ENCODE measurements at places on chromosomes 2 and 18.

DNA sequence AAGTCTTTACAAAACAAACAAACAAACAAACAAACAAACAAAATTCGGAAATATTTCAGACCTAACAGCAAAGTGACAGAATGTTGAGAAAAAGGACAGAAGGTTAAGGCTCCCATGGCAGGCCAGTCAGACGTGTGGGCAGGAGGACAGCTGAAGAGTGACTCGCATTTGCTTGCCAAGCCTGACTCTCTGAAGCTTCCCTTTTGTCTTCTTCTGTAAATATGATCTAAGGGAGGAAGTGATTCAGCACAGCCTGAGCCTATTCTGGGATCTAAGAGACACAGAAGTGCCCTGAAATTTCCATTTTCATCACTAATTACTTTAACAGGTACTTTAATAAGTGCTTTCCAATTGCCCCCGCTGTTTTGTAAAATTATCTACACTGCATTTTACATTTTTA, 134.0 kb upstream of the LYPD1 start:
- no peak for DNase-seq

DNA sequence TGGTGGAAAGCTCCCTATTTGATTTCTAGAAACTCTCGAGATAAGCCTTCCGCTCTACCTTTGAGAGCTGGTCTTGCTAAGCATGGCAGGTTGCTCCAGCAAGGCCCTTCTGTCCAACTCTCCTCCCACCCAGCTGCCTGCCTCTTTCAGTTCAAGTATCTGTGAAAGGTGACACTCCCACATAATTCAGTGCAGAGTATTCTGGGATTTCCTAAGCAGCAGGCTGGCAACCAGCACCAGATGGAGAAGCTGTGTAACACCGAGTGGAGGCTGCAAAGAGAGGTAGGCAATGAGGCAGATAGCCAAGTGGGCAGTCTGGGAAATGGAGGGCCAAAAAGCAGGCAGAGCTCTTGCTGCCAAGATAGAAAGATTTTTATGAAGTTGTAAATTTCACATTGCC, 88.4 kb upstream of the CAVIN2 start:
- DNase-seq, result no peak

DNA sequence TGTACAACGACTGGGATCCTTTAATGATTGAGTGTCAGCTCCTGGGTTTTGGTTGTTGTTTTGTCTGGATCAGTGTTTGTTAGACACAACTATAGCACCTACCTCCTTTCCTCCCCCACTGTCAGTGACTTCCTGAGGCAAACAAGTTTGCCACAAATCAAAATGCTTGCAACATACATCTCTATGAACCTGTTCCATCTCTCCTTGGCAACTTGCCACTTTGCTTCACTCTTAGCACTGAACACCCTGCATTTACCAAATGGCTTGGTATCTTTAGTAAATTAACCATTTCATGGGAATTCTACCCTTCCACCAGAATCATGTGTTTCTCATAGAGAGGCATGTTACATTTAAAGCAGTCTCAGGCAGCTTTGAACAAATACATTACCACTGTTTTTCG, 301.1 kb upstream of the TANK start:
- no peak for DNase-seq

DNA sequence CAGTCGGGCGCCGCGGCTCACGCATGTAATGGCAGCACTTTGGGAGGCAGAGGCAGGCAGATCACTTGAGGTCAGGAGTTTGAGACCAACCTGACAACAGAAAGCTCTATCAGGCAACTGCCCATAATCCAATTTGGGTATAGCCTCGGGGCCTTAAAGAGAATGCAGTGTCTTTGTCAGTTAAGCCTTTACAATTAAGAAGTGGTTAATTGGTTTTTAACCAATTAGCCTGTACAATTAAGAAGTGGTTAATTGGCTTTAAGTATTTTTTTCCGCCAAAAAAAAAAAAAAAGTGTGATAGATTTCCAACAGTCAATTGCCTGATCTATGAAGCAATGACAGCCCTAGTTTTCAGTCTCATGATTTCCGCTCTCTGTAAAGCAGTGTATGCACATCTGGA, 74.6 kb upstream of the NARS1 start:
- DNase-seq, result no peak

DNA sequence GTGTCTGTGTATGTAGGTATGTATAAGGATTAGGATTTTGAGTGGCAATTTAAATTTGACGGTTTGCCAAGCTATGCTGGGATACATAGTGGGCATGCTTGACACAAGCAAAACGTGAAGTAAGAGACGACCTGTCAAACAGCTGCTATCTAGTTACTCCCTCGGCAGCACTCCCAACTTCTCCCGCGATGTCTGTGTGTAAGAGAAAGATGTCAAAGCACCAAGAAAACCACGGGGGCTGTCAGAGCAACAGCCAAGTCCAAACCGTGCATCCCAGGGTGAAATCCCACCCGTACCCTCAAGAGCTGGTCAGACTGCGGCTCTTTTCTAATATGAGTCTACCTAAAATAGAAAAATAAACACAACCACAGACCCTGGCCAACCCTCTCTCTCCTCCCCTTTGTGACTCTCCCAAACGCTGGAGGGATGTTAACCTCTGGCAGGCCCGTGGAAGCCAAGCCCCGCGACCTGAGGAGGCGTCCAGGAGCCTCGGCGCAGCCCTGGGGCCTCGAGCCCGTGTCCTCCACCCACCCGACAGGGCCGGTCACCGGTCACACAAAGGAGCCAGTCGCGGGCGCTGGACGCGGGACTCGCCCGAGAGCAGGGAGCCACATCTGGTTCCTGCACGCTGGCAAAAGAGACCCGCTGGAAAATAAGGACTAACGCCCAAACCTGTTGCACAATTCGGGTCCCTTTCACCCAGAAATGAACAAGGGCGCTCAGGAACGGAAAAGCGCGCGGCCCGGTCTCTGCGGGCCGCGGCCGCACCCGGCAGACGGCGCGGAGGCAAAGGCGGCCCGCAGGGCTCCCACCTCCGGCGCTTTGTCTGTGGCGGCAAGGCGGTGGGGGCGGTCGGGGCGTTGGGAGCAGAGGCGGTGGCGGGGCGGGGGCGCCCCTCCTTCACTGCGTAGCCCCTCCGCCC, 925 bp downstream of the SESTD1 start:
- no peak for DNase-seq

DNA sequence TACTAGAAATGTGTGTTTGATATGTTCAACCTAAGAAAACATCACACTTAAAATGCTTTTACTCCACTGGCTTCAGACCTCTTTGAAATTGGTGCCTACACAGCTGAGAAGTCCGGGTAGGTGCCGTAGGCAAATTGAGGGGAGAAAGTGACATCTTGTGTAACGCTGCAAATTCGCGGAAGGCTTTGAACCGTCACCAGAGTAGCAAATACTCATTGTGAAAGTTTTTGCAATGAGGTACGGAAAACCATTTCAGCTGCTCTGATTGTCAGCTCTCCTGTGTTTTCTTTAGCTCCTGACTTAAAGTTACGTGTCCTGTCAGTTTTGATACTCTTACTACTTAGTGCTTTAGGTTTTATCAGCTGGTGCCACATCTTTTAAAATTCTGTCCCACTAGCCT, 224.5 kb downstream of the FAM210A start:
- DNase-seq, result no peak

DNA sequence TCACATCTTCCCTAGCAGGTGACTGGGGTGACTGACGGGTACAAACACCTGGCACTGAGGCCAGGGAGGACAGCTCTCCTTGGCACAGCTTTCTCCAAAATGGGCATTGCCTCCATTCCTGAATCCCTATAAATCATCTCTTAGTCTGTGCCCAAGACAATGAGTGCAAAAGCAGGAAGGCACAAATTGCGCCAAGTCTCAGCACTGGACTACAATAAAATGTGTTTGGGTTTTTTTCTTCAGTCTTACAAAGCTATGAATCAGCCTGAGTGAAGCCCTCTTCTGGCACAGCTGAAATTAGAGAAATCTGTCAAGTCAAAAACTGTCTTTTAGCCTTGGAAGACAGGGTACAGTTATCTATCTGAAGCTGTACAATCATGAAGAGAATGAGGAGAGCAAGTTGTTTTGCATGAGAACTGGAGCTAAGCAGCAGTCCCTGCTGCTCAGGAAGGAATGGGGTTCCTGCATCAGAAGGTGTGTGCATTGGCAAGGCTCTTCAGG, 90.8 kb downstream of the EPB41L3 start:
- DNase-seq, result no peak

- no peak for DNase-seq
Measured at GRCh38 chr2:201369775-201370174, 12.6 kb upstream of the FLACC1 start.

- no peak for DNase-seq
Measured at GRCh38 chr18:79868168-79868784, 70.5 kb downstream of the KCNG2 start.

DNA sequence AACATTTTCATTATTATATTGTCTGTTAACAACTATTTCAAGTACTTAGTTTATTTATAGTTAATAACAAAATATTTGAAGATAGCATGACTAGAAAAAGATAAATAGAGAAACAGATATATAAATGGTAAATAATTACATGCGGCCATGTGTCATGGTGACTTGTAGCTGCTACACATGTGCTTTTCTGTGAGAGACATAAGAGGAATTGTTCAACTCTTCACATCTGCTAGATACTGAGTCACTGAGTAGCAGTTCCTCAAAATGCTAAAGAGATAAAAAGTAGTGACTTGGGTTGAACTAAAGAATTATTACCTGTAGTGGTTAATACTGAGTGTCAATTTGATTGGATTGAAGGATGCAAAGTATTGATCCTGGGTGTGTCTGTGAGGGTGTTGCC, 37.5 kb upstream of the SCN9A start:
- no peak for DNase-seq

DNA sequence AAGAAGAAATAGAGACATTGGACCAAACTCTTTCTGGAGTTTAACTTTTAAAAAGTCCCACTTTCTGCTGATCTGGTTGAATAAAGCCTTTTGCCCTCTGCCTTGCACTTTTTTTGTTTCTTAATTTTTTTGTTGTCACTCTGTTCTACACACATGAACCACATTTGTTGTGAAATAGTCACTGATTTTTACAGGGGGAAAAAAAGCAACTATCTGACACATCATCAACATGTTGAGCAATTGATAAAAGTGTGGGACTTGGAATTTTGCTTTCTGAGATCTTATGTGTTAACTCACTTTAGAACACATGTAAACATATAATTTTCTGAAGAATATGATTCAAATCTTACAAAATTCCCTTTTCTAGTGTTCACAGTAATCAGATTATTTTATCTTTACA, 414.8 kb upstream of the FIGN start:
- DNase-seq, result no peak

DNA sequence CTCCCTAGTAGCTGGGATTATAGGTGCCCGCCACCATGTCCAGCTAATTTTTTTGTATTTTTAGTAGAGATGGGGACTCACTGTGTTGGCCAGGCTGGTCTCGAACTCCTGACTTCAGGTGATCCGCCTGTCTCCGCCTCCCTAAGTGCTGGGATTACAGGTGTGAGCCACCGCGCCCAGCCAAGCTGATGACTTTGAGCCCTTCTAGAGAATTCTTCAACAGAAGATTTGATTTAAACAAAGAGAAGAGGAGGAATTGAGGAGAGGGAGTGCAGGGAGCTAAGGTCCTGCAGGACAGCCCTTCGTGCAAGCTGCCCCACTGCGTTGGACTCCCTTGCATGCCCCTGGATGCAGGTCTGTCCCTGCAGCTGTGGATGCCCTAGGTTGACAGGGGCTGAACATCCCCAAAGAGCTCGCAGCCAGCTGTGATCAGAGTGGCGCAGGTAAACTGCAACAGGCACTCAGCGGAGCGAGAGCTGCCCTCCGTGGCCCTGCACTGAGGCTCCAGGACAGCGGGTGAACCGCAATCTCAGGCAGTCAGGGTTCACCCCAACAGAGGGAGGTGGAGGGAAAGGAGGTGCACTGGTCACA, 13.7 kb downstream of the ADRA2B start:
- no peak for DNase-seq

- DNase-seq, result no peak
Measured at GRCh38 chr2:128414946-128415778, 96.5 kb upstream of the HS6ST1 start.

GRCh38 chr2:176924909-176925534, 287.6 kb upstream of the HNRNPA3 start:
- DNase-seq, result no peak

DNA sequence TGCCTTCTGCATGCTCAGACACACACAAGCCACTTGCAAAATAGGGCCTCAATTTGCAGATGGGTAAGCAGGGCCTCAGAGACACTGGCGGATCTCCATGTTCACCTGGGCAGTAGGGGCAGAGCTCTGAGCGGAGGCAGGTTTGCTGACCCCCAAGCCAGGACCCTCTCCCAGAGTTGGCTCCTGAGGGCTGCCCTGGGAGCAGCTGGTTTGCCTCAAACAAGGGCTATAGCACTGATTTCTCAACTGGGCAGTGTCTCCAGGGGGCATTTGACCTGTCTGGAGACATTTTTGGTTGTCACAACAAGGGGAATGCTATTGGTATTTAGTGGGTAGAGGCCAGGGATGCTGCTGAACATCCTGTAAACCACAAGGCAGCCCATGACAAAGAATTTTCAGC, 11.6 kb downstream of the GLI2 start:
- DNase-seq, result no peak

- DNase-seq, result no peak
Measured at GRCh38 chr18:58813105-58813504, 51.6 kb upstream of the ZNF532 start.

DNA sequence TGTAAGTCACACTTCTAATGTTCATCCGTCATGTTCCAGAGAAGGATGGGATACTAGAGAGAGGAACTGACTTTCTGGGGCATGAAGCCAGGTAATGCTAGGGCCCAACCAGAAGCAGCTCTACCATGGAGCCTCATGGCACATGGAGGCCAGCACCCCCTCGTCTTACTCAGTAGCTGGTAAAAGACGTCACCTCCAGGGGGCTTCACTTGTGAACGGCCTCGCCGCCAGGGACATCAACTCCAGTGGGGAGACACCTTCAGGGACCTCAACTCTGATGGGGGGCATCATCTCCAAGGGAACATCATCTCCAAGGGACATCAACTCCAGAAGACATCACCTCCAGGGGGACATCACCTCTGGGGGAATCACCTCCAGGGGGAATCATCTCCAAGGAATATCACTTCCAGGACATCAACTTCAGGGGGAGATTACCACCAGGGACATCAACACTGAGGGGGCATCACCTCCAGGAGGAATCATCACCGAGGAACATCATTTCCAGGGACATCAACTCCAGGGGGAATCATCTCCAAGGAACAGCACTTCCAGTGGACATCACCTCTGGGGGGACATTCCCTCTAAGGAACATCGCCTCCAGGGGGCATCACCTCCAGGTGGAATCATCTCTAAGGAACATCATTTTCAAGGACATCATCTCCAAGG, 168.4 kb downstream of the NDUFA10 start:
- DNase-seq, result no peak

DNA sequence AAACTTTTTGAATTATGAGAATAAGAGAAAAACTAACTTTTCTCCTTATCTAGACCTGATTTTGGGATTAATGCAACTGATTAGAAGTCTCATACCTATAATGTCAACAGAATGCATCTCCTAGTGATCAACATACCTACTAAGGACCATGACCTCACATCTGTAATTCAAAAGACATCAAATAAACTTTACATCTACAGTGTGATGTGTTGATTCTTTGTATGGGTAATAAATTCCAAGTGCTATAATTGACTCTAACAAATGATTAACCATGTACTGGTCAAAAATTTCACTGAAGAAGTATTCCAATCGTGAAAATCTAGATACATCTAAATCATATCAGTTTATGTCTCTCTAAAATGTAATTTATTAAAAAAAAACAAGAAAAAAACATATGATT, 84.5 kb downstream of the STRN start:
- DNase-seq, result no peak

GRCh38 chr2:23669413-23670244, 257.3 kb downstream of the ATAD2B start:
- DNase-seq, result no peak
